ENCODE measurements at places on chromosomes 7 and 10.

DNA sequence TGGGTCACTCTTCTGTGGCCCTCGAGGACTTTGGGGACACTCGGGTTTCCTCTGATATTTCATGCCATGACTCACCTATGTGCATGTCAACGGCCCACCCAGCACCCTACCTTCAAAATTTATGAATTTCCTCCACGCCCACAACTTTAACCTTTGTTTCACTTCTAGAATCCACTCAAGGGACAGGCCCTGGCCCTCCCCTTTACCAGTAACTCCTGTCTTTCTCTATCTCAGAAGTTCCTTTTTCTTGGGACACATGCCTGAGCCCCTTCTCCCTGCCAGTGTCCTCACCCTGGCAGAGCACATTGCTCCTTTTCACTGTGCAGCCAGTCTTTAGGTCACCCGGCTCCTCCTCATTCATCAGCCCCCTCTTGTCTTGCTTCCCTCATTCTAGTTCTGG is 282.5 kb upstream of the KLF6 start:
- no peak for DNase-seq

GRCh38 chr7:4655311-4655710 is 26.8 kb upstream of the FOXK1 start:
- no peak for DNase-seq

GRCh38 chr10:71440506-71441035 is 43.9 kb downstream of the CDH23 start:
- DNase-seq = no peak

DNA sequence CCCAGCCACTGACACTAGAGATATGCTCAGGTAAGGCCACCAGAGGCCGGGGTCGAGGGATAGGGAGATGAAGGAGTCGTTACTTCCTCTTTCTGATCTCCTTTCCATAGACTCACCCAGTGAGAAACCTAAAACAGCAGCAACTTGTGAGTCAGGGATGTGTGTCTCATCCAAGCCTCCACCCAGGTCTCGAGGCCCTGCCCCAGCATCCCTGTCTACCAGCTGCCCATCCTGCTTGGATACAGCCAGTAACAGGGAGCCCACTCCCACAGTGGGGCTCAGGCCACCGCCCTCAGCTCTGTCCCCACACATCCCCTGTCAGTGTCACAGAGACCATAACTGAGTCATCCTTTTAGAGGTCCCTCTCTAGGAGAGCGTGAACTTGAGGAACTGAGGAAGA is 49.6 kb upstream of the CHST15 start:
- no peak for DNase-seq

DNA sequence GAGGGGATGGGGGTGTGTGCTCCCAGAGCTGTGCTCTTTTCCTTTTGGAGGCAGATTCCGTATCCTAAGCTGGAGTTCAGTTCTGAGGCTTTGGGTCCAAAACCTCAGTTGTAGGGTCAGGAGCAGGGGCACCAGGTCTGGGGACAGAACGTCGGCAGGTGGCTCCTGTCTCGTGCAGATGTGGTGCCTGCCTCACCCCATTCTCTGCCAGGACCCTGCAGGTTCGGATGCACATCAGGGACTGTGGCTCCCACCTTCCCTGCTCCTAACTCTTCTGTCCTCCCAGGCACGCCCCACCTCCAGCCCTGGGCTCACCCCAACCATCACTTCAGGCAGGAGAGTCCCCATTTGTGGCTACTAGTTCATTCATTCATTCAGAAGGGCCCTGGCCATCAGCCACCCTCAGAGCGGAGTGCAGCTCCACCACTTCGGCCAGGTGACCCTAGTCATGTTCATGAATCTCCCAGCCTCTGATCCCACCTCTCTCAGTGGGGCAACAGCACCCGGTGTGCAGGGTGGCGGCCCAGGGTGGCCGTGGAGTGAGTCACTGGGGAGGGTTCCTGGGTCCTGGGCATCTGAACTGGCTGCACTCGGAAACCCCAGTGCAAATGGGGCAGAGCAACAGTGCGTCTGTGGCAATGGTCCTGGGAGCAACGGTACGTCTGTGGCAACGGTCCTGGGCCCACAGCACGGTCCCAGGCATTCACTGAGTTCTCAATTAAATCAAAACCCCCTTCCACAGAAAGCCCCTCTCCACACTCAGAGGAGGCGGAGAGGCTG is 100.8 kb upstream of the FAM20C start:
- no peak for DNase-seq

- no peak for DNase-seq
These were observed 128.3 kb downstream of the ADARB2 start for GRCh38 chr10:1608851-1609647.

DNA sequence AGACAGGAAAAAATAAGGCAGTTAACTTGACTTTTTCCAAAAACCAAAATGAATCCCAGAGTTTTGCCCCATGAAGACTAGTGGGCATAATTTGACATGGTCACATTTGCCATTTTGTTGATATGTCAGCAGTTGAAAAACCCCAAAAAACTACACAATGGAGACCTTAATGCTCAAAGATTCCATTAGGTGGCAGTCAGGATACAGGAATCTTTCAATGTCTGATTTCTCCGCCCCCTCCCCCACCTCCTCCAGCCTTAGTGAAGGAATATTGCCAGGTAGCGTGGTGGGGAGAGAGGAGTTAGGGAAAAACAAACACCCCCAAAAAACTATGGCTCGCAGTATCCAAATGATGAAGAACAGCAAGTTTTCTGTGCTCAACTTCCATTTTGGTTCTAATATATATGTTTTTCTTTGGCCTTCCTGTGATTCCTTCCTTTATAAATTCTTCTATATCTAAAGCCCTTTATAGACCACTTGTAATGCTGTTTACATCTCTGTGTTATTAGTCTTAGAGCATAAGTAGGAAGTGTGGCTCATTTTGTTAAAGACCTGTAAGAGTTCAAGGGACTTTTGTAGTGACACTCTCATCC is 6.7 kb upstream of the SMNDC1 start:
- DNase-seq = peak; percentile 52

GRCh38 chr7:40761762-40762560 is 627.2 kb downstream of the SUGCT start:
- DNase-seq = no peak

DNA sequence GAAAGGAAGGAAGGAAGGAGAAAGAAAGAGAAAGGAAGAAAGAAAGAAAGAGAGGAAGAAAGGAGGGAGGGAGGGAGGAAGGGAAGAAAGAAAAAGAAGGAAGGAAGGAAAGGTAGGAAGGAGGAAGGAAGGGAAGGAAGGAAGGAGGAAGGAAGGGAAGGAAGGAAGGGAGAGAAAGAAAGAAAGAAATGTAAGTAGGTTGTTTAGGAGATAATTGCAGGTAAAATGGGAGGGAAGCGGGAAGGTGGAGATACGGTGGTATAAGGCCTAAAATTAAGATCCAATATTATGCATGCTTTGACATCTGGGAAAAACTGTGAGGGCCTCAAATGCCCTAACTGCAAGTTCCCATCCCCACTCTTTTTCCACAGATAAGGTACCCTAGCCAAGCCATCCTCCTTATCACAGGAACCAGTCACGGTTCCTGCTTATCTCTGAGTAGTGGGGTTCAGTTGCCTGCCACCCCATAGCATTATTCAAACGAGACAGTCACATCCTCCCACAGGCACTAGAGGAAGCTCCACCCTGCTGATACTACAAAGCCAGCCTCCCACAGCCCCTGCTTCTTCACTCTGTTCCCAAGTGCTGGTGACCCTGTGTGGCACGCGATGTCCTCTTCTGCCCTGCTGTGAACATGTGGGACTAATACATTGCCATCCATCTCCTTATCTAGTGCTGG is 28.7 kb downstream of the ST8SIA6 start:
- no peak for DNase-seq

DNA sequence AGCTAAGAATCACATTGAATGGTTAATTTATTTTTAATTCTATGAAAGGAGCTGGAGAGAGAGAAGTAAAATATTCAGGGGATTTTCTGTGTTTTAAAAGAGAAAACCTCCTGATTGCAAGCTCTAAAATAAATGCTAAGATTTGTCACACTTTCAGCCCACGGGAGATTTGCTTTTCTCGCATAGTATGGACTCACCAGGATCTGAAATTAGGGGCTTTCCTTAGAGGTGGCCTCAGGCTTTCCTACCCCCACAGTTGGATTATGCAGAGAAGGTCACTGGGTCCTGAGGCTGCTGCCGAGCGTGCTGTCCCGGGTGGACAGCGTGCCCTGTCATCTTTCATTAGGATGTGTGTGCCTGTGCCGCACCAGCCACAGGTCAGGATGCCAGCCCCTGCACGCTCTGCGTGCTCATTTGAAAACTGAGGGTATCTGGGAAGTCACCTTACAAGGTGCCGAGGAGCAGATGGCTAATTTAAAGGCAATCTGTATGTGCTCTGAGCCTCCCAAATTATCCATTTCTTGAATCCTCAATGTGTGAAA is 258.8 kb downstream of the CELF2 start:
- no peak for DNase-seq

DNA sequence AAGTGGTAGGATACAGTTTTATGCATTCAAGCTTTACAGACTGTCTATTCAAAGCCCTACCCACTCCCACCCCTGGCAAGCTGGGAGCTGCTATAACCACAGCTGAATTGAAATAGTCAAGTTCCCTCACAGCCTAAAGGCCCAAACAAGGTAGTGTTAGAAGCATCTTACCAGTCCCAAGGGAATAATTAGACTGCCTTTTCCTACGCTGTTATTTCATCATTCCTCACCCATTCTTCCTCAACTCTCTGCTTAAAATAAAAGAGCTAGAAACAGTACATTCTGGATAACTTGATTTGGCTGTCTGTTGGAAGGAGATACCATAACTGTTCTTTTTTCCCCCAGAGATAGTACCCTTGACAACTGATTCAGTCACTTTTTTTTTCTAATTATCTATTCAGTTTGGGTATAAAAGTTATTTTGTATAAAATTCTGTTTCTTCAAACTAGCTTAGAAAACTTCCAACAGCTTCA is 54.0 kb downstream of the RAPGEF5 start:
- no peak for DNase-seq

- DNase-seq = no peak
These were observed 739.4 kb upstream of the IGFBP3 start for GRCh38 chr7:46660402-46660980.

All from pancreas (tissue), 10 donors.